ENCODE measurements at places on chromosomes 6 and 20. TPM values are rescaled to one million over a fixed set of nuclear protein-coding genes. Genes with fewer than 3 reads are reported as not detected.
A peak's percentile ranks its signal among the peaks of the same experiment; 100 is the strongest.

GRCh38 chr6:168447282-168447681, 6.3 kb downstream of the SMOC2 start:
- no peaks in the 10 kb centered on the region for H3K36me3 ChIP-seq
- H3K4me3 ChIP-seq = no peak overlapping the region
- DNase-seq = no peak
- peak overlapping the region; percentile 31 for H3K27ac ChIP-seq
- H3K4me1 ChIP-seq = peaks cover 7% of the 10 kb centered on the region

DNA sequence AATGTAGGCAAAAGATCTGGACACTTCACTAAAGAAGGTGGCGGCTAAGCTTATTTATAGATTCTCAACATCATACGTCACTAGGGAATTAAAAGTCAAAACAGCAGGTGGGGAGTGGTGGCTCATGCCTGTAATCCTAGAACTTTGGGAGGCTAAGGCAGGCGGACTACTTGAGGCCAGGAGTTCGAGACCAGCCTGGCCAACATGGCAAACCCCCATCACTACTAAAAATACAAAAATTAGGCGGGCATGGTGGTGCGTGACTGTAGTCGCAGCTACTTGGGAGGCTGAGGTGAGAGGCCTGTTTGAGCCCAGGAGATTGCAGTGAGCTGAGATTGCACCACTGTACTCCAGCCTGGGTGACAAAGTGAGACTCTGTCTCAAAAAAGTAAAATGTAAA, 74.6 kb downstream of the GPX5 start:
- no peaks in the 10 kb centered on the region for H3K4me1 ChIP-seq
- DNase-seq = no peak
- H3K27me3 ChIP-seq = no peaks in the 10 kb centered on the region
- H3K4me3 ChIP-seq = no peak overlapping the region

- no peaks in the 10 kb centered on the region for H3K27me3 ChIP-seq
- H3K36me3 ChIP-seq = no peaks in the 10 kb centered on the region
- DNase-seq = no peak
- H3K4me1 ChIP-seq = no peaks in the 10 kb centered on the region
- H3K4me3 ChIP-seq = no peak overlapping the region
- no peak overlapping the region for H3K27ac ChIP-seq
These were observed 89.7 kb upstream of the RNF217 start for GRCh38 chr6:124872361-124873065.

AHCY gene
- total RNA-seq = 31.8 TPM

CCDC170 gene
- total RNA-seq = 1.4 TPM

MROH8 gene
- 5.1 TPM for total RNA-seq

GRCh38 chr20:63223121-63223825, 7.3 kb upstream of the YTHDF1 start:
- DNase-seq = no peak
- H3K36me3 ChIP-seq = no peaks in the 10 kb centered on the region
- H3K4me1 ChIP-seq = no peaks in the 10 kb centered on the region
- H3K4me3 ChIP-seq = no peak overlapping the region
- H3K27ac ChIP-seq = no peak overlapping the region

GRCh38 chr6:30091577-30092381, 16.2 kb upstream of the RNF39 start:
- no peak overlapping the region for H3K27ac ChIP-seq

GRCh38 chr20:10590950-10591671, 82.7 kb downstream of the JAG1 start:
- no peaks in the 10 kb centered on the region for H3K36me3 ChIP-seq
- H3K4me1 ChIP-seq = peaks cover 12% of the 10 kb centered on the region
- DNase-seq = no peak
- H3K27me3 ChIP-seq = no peaks in the 10 kb centered on the region
- peak overlapping the region; percentile 95 for H3K27ac ChIP-seq
- H3K4me3 ChIP-seq = no peak overlapping the region

CLPSL2 gene
- not detected for total RNA-seq

GRCh38 chr20:37911838-37912281, 8.9 kb downstream of the VSTM2L start:
- H3K27me3 ChIP-seq = no peaks in the 10 kb centered on the region
- H3K27ac ChIP-seq = no peak overlapping the region
- no peaks in the 10 kb centered on the region for H3K36me3 ChIP-seq
- no peak overlapping the region for H3K4me3 ChIP-seq
- no peak for DNase-seq

- no peaks in the 10 kb centered on the region for H3K4me1 ChIP-seq
- no peak overlapping the region for H3K27ac ChIP-seq
- H3K36me3 ChIP-seq = peaks cover 14% of the 10 kb centered on the region
- no peak overlapping the region for H3K4me3 ChIP-seq
These were observed 33.2 kb downstream of the DNAAF9 start for GRCh38 chr20:3374296-3374695.

DNA sequence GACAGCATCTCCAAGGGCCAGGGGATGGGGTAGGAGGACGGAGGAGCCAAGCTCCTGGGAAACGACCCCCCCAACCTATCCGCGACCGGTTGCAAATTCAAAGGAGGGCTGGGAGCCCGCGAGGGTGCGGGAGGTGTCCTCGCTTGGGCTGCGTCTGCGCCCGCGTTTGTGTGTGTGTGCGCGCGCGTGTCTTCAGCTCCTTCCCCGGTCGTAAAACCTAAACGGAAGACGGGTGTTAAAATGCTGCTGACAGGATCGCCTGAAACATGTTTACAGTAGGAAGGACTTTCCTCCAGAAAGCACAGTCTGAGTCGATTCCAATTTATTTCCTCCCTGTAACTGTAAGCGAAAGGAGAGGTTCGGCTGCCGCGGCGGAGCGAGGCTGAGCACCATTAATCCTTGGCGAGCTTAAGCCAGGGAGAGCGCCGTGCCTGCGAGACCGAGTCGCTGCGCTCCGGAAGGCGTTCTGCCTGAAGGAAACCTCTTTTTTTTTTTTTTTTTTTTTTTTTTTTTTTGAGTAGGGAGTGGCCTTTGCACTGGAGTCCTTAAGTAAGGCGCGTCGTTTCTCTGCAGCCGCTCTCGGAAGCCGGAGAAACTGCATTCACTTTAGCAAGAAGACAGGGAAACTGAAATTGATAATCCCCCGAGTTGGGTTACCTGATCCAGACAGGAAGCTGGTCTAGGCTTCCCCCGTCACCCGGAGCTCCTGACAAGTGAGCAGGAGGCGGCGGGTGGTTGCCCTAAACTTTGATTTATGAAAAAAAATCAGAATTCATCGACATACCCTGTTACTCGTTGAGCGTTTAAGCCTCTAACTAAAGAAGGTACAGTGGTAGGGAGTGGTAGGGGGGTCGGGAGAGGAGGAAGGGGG, 4.8 kb upstream of the SOX4 start:
- H3K27ac ChIP-seq = no peak overlapping the region
- H3K4me3 ChIP-seq = peak overlapping the region; percentile 61
- DNase-seq = peak; percentile 85
- H3K36me3 ChIP-seq = no peaks in the 10 kb centered on the region

GRCh38 chr6:16404456-16404855, 166.1 kb downstream of the GMPR start:
- peaks cover 16% of the 10 kb centered on the region for H3K4me1 ChIP-seq
- H3K4me3 ChIP-seq = no peak overlapping the region
- H3K36me3 ChIP-seq = no peaks in the 10 kb centered on the region
- DNase-seq = no peak
- H3K27ac ChIP-seq = no peak overlapping the region

TMEM63B gene
- 23.5 TPM for total RNA-seq

- no peak for DNase-seq
- no peaks in the 10 kb centered on the region for H3K4me1 ChIP-seq
- H3K27ac ChIP-seq = no peak overlapping the region
- H3K36me3 ChIP-seq = no peaks in the 10 kb centered on the region
These were observed 291.8 kb downstream of the BMP7 start for GRCh38 chr20:56974499-56975250.

CD24 gene
- total RNA-seq = 8.0 TPM

- no peaks in the 10 kb centered on the region for H3K36me3 ChIP-seq
- no peak for DNase-seq
- no peaks in the 10 kb centered on the region for H3K27me3 ChIP-seq
- no peaks in the 10 kb centered on the region for H3K4me1 ChIP-seq
These were observed 405.7 kb downstream of the RNF144B start for GRCh38 chr6:18792866-18793265.

DNA sequence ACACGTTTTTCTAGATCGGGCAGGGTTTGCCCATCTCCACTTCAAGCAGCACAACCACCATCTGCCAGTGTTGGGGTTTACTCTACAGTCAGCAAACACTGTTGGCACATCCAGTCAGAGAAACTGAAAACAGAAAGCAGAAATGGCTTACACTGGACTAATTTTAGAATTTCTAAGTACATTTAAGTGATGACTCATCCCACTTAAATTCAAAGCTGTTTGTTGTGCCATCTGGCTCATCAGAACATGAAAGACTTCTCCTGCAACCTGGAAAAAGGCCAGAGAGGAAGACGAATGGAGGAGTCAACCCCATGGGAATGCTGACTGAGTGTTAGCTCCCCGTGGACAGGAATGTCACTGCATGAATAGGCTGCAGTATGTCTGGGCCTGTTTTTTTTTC, 21.8 kb downstream of the FAM209B start:
- H3K4me1 ChIP-seq = no peaks in the 10 kb centered on the region
- no peaks in the 10 kb centered on the region for H3K27me3 ChIP-seq
- no peak overlapping the region for H3K27ac ChIP-seq
- DNase-seq = no peak
- H3K4me3 ChIP-seq = no peak overlapping the region
- no peaks in the 10 kb centered on the region for H3K36me3 ChIP-seq

DNA sequence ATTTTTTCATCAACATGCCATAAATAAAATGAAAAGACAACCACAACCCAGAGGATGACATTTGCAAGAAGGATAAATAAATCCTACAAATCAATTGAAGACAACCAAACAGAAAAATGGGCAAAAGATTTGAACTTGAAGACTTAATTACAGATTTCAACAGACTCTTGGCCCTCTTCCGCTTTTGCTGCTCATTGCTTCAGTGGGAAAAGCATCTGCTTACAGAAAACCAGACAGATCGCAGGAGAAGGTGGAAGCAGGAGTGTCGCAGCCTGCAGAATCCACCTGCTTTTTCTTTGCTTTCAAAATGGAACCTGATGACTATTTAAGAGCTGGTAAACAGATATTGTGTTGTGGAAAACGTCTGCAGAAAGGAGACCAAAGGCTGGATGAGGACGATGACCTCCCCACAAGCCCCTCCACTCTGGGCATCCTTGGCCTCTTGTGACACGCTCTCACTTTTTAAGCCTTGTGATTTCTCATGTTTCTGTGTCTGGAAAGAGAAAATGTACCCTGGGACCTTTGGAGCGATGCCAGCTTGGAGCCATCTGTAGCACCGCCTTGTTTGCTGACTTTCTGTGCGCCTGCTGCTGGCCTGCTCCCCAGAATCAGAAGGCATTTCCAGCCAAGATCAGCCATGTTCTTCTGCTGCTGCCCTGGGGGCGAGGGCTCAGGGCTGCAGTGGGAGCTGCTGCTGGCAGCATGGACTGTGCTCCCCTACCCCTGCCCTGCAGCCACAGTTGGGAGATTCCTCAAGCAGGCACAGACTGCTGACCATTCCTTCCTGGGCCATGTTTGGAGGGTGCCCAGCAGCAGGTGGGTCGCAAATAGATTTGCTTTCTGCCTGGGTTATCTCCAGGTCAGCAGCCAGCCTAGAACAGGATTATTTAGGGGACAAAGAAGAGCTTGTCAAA, 3.6 kb upstream of the CSTL1 start:
- H3K27me3 ChIP-seq = no peaks in the 10 kb centered on the region
- no peak overlapping the region for H3K27ac ChIP-seq
- H3K36me3 ChIP-seq = no peaks in the 10 kb centered on the region
- H3K4me3 ChIP-seq = no peak overlapping the region
- DNase-seq = no peak

FOXF2 gene
- total RNA-seq = 0.52 TPM

- no peaks in the 10 kb centered on the region for H3K4me1 ChIP-seq
- no peaks in the 10 kb centered on the region for H3K27me3 ChIP-seq
- no peak overlapping the region for H3K27ac ChIP-seq
- no peaks in the 10 kb centered on the region for H3K36me3 ChIP-seq
- DNase-seq = no peak
These were observed 226.6 kb downstream of the HACE1 start for GRCh38 chr6:104633125-104633524.

TGM3 gene
- total RNA-seq = not detected

GRCh38 chr6:44221961-44222335, 1.4 kb upstream of the SLC29A1 start:
- H3K4me1 ChIP-seq = no peaks in the 10 kb centered on the region
- peak overlapping the region; percentile 51 for H3K27ac ChIP-seq
- no peak overlapping the region for H3K4me3 ChIP-seq
- no peaks in the 10 kb centered on the region for H3K27me3 ChIP-seq

- H3K4me3 ChIP-seq = no peak overlapping the region
- peak overlapping the region; percentile 91 for H3K27ac ChIP-seq
- DNase-seq = no peak
- H3K4me1 ChIP-seq = peaks cover 1% of the 10 kb centered on the region
- no peaks in the 10 kb centered on the region for H3K27me3 ChIP-seq
- H3K36me3 ChIP-seq = no peaks in the 10 kb centered on the region
These were observed 10.8 kb upstream of the BFSP1 start for GRCh38 chr20:17541996-17542395.

GRCh38 chr20:8151372-8151771, 19.3 kb downstream of the PLCB1 start:
- DNase-seq = no peak
- H3K4me1 ChIP-seq = no peaks in the 10 kb centered on the region
- no peak overlapping the region for H3K27ac ChIP-seq
- H3K4me3 ChIP-seq = no peak overlapping the region
- H3K27me3 ChIP-seq = no peaks in the 10 kb centered on the region

- no peaks in the 10 kb centered on the region for H3K4me1 ChIP-seq
- H3K36me3 ChIP-seq = no peaks in the 10 kb centered on the region
- H3K27ac ChIP-seq = no peak overlapping the region
- H3K4me3 ChIP-seq = no peak overlapping the region
These were observed 64.5 kb downstream of the EYA2 start for GRCh38 chr20:46959081-46959692.

DNA sequence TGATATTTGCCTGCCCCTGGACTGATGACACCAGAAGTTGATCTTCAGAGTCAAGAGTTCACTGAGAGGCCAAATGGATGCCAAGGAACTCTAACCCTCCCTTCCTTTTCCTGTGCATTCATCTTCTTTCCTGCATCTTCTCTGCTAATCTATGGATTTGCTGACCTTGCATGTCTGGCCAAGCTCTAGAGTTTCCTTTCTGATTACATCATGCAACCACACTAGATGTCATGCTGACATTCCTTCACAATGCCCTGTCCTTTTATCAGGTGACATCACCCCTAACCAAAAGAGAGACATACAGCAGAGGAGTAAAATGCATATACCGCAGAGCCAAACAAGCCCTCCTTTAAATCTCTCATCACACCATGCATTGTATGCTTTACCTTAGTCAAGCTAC, 487.6 kb downstream of the TFAP2A start:
- no peaks in the 10 kb centered on the region for H3K27me3 ChIP-seq
- H3K4me1 ChIP-seq = no peaks in the 10 kb centered on the region
- no peaks in the 10 kb centered on the region for H3K36me3 ChIP-seq
- no peak overlapping the region for H3K27ac ChIP-seq
- DNase-seq = no peak
- no peak overlapping the region for H3K4me3 ChIP-seq

DNA sequence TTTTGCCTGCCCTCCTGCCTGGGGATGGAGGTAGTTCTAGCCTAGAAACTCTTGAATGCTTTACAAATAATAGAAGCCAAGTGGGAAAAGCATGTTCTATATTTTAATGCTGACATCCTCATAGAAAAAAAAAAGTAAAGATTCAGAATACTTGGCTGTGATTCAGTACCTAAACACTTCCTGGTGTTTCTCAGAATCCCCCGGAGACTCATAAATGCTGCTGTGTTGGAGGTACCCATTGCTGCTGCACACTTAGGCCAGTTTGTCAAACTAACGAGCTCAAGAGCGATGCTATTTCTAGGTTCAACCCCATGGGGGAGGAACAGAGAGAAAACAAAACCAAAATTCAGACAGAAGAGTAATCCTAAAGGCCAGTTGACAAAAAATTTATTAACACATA, 38.8 kb upstream of the ZFP64 start:
- no peak overlapping the region for H3K4me3 ChIP-seq
- H3K27me3 ChIP-seq = peaks cover 2% of the 10 kb centered on the region
- no peaks in the 10 kb centered on the region for H3K4me1 ChIP-seq
- no peaks in the 10 kb centered on the region for H3K36me3 ChIP-seq
- no peak for DNase-seq
- H3K27ac ChIP-seq = no peak overlapping the region
